Kasumi-1 (cell line): ENCODE measurements at places on chromosomes 16 and 17.

- DNase-seq = no peak
Observed at GRCh38 chr16:54107583-54108202, 178.9 kb downstream of the IRX3 start.

DNA sequence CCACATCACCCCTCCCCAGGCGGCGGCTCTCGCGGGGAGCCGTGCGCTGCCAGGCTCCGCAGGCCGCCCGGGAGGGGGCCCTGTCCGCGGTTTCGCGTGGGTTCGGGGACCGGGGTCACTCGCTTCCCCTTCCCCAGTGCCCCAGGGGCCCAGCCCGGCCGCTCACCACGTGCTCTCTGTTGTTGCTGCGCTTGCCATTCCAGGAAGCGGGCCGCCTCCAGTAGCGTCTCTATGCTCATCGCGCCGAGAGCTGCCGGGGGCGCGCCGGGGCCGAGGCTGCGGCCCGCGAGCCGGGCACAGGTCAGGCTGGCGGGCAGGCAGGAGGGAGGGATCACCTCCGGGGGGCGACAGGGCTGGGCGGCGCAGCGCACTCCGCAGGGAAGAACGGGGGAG is 390 bp downstream of the MNT start:
- DNase-seq = no peak

GRCh38 chr16:66703406-66704215 is 7.1 kb upstream of the CMTM4 start:
- no peak for DNase-seq

DNA sequence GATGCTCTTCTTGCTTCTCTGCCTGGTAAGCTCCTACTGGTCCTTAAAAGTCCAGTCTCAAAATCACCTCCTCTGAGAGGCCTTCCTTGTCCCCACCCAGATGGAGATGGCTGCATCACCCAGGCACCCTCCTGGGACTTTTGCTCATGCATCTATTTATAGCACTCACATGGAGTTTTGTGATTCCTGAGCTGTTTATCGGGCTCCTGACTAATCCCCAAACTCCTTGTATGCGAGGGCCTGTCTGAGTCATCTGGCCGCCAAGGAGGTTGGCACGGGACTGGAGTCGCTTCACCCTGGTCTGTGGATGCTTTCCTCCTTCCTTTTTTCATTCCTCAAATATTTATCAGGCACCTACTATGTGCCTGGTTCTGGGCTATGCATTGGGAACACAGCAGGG is 2.3 kb upstream of the MAP2K3 start:
- DNase-seq = no peak

DNA sequence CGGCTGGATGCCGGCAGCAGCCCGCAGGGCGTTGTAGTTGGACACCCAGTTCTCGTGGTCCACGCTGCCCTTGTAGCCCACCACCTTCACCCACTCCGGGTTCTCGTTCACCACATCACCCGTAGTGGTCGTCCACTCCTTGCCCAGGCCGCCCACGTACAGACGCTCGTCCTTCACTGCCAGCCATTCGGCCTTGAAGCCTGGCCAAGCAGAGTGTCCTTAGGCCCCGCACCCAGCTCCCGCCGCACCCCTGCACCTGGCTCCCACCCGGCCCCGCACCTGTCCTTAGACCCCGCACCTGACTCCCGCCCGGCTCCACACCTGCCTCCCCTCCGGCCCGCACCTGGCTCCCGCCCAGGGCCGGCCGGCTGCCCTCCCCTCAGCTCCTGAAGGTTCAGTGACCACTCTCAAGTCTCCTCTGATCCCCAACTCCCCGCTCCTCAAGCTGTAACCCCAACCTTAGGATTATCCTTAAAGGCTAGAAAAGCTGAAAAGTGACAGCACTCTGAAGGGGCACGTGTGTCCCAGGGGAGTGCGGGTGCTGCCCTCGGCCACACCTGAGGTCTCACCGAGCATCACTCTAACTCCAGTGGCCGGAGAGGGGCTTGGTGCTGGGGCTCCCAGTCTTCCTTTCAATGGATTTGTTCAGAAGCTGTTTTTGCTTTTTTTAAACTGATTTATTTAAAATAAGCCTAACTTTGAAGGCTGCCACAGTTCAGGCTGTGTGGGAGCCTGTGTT is 14.4 kb downstream of the CANT1 start:
- no peak for DNase-seq

GRCh38 chr17:76816590-76817135 is 51.5 kb upstream of the MGAT5B start:
- DNase-seq = peak; percentile 92

DNA sequence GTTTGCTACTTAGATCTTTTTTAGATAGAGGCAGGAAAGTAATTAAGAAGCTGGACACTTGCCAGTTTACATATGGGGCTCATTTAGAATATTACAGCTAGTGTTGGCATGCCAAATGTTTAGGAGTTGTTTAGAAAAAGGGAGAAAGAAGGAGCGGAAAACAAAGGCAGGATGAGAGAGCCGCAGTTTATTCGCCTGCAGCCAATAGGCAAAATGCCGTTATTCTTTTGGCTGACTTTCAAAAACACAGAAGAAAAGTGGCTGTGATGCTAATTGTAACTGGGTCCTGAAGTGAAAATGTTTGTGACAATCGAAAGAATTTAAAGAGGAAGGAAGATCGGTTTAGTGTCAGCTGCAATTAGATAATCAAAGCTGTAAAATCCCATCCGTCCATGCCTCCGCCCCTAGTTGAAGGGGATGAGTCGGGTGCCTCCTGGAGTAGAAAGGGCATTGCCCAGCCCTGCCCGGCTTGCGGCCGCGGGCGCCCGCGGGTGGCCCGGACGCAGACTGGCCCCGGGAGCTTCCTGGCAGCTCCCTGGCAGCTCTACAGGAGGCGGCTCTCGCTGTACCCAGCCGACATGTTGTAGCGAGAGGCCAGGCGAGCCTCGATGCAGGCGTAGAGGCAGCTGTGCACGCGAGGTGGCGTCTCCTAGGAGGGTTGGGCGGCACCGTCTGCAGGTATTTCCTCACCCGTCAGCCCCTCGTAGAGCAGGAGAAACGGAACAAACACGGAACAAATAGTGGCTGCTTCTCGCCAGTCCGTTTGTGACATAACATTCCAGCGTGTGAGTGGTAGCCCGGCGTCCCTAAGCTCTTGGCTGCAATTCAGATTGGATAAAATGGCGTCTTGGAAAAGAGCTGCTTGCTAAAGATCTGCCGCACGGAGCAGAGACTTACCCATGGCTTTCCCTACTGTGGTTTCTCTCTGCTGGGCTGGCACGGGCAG is 82.2 kb downstream of the TNRC6C start:
- DNase-seq = peak; percentile 78

GRCh38 chr16:81431554-81432353 is 12.9 kb upstream of the CMIP start:
- peak; percentile 76 for DNase-seq

DNA sequence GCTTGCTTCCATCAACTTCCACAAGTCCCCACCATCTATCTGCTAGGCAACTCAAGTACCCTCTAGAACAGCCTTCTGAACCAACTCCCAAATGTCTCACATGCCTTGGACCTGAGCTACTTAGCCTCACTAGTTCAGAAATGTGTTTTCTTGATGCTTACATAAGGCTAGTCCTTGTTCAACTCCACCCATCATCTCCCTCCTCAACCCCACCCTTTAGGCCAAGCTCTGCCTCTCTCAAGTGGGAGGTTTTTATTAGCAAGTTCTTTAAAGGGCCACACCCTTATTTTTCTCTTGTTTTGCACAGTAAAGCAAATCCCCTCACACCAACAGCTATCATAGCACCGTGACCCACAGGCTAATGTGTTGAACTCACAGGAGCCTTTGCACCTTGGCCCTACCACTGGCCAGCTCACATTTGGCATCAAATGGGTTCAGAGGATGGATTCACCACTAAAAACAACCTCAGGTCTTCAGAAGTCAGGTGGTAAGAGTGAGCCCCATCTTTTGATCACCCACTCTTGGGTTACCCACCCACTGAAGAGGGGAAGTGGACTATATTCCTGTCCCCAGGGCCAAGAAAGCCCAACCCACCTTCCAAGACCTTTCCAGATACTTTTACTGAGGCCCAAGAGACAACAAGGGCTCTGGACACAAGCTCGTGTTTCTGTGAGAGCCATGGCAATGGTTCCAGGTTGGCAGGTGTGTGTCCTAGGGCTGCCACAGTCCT is 12.2 kb downstream of the PIK3R5 start:
- DNase-seq = no peak

DNA sequence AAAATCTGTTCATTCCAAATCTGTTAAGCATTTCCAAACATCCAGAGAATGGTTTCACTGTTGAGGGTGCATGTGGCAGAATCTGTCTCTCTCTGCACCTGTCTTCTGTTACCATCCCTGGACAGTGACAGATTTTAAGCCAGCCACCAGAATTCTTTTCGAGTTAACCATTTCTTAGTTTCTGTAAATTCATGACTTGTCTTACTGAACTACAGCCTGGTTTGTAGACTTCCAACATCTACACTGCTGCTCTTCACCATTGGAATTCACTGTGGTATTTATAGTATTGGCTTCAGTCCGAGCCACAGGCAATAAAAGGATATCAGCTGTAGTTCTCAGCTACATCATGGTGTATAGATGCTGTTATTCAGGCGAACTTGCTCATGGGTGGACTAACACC is 47.6 kb downstream of the GOSR1 start:
- DNase-seq = no peak

GRCh38 chr16:67169642-67170167 is 633 bp upstream of the NOL3 start:
- peak; percentile 21 for DNase-seq

DNA sequence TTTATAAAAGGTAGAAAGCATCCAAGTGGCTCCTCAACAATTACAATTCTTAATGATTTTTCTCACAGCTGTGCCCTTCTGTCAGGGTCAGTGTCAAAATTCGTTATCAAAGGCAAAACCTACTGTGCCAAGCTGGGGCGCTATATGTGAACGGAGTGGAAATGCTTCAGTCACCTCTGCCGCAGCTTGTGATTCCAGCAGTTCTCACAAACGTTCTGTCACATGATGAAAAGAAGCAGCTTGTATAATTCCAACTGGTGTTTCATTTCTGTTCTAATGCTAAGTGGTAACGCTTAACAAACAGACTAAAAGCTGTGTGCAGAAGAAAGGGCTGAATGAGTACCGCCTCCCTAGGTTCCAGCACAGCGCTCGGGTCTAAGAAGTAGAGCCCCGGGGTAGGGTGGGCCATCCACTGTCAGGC is 14.2 kb downstream of the PLD6 start:
- DNase-seq = no peak

- DNase-seq = peak; percentile 29
Observed at GRCh38 chr16:27566417-27566816, 16.5 kb downstream of the KATNIP start.

GRCh38 chr17:8162233-8162996 is at the start of gene VAMP2:
Gene VAMP2 (minus strand): TSS chr17:8162948. CDS start chr17:8162879, 69 bp downstream.
- DNase-seq = no peak

DNA sequence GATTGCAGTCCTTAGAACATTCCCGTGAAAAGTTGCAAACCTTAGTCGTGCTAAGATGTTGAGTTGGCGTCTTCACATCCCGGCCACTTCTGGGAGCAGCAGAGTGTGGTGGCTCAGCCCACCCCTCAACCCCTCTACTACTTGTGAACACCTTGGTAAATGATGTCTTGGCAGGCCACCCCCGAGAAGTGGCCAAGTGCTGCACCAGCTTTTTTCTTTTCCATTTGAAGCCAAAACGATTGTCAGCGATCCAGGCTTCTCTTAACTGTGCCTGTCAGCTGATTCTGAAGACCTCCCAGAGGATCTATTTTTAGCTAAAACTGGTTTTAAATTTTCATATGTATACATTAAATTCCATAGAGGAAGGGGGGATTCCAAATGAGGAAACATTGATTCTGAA is 247.5 kb downstream of the CDH13 start:
- DNase-seq = no peak

DNA sequence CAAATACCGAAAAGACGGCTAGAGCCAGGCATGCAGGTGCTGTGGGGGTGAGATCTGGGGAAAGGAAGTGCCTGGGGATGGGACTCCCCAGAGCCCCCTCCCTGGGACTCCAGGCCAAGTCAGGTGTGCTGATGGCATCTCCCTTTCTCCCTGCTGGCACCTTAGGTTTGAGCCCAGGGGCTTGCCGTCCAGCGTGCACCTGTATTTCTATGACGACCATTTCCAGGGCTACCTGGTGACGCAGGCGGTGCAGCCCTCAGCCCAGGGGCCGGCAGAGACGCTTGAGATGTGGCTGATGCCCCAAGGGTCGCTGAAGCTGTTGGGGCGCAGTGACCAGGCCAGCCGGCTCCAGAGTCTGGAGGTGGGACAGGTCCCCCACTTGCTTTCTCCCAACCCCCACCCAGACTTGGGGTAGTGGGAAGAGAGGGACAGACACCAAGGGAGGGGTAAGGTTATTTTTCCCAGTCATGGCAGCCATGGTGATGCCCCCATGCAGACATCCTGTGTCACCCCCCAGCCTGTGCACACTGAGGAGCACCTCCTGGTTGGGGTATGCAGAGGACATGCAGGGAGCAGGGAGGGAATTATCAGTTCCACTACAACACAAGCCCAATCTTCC is 11.1 kb downstream of the XYLT2 start:
- DNase-seq = no peak

DNA sequence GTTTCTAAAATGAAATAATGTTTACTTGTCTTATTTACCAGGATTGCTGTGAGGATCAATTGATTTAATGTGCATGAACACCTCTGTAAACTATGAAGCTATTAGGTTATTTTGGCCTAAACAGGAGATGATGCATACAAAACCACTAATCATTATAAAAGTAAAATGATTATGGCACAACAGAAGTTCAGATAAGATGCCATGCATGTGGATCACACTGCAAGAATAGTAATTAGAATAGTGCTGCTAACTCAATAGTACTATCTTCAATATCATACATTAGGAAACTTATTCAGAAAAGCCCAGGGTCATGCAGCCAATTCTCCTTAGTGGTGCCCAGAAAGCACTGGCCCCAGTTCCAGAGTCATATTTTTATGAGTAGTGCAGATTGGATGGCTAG is 66.9 kb downstream of the TMEM100 start:
- DNase-seq = no peak

GRCh38 chr17:4986951-4987766 is at the start of gene CAMTA2:
Gene CAMTA2 (minus strand): TSS chr17:4987675. CDS start chr17:4986222, 1,453 bp downstream.
- peak; percentile 51 for DNase-seq

DNA sequence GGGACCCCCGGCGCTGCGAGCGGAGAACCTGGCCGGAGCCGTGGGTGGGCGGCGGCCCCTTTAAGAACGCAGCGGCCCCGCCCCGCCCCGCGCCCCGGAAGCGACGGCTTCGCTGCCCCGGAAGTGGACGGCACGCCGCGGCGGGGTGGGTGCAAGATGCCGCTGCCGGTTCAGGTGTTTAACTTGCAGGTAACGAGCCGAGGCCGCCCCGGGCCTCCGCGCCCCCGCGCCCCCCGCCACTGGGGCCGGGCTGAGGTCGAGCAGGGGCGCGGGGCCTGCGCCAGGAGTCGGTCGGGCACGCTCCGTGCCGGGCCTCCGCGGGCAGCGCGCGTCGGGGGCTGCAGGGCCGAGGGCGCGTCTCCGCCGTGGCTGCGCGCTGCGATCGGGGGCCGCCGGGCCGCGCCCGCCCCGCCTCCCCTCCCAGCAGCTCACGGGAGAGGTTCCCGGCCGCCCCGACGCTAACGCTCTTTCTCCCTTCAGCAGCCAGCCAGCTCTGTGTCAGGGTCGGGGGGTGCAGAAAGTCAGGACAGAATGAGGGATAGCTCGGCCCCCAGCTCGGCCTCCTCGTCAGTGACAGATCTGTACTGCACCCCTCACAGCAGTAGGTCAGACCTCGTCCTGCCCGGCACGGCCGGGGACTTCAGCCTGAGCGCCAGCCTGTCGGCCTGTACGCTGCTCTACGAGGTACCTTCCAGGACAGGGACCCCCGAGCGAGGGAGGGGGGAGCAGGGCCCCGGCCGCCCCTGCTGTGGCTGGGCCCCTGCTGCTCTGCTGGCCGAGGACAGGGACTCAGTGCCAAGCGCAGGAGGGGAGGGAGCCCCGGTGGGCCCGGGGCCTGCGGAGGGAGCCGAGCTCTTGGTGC is at the start of the genes GPS1 and RFNG:
GPS1 (plus strand) TSS at position 123 of the 862 bp plus-strand sequence; CDS start at position 157, 34 bp downstream.
RFNG (minus strand) TSS at position 36 of the 862 bp plus-strand sequence. CDS start 45 bp downstream, outside the sequence.
- DNase-seq = peak; percentile 68

GRCh38 chr16:24087891-24088410 is 168.2 kb upstream of the CACNG3 start:
- DNase-seq = no peak
